ENCODE measurements at places on chromosomes 7 and 10.

DNA sequence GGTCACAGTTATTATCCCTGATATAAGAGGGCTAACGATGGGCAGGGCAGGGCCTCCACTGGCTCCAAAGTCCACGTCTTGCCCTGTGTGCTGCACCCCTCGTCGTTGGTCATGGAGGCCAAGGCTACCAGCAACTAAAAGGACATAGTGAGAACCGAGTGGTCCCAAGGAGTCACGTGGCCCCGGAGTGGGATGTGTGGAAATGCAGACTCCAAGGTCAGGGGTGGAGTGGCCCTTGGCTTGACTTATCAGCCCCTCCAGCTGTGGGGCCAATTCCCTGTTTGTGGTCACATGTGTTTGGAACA, 30.7 kb downstream of the BTBD16 start:
- DNase-seq, result no peak

DNA sequence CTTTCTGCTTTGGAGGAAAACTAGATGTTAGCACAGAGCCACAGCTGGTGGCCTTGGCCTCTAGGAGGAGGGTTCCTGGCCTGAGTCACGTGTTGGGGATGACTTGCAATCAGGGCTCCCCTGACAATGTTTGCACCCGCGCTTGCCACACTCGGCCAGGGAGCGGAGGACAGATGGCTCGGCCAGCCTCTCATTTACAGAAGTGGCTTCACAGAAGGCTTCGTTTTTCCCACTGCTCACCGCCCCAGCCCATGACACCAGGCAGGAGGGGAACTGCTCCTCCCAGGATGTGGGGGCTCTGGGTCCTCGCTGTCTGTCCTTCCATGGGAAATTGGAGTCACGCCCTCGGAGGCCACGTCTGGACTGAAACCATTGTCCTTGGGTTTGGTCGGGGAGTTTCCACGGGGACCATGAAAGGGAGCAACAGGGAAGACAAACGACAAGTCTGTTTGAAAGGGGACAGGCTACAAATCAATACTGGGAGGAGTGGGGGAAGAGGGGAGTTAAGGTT, 49.6 kb upstream of the UBE3C start:
- no peak for DNase-seq

GRCh38 chr10:127690176-127690835, 46.7 kb upstream of the FOXI2 start:
- DNase-seq, result no peak

DNA sequence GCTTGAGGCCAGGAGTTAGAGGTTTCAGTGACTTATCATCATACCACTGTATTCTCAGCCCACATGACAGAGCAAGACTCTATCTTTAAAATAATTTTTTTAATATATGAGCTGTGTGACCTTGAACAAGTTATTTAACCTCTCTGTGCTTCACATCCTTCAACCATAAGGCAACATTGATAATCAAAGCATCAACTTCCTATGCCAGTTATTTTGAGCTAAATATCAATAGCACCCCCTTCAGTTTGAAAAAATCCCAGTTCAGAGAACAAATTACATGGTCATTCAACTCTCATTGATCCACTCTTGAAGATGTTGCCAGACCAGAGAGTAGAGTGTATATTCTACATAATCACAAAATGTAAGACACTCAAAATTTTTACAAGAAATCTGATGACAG, 53.0 kb downstream of the ASNS start:
- no peak for DNase-seq

DNA sequence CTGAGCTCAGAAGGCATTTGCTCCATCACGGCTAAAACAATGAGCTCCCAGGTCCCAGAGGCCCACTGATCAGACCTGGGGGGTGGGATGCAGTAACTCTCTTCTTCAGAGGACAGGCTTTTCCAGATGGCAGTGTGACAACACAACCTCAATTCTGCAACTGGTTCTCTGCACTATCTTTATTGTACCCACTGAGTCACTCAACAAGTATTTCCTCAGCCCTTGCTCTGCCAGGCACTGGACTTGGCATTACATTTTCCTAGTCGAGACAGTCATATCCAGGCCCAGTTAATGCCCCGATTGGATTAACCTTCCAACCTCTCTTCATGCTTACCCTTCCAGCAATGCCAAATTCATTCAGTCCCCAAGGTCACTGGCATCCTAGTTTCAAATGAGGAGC, 72.6 kb downstream of the JAZF1 start:
- DNase-seq, result no peak

GRCh38 chr10:18221882-18222281, 81.7 kb downstream of the CACNB2 start:
- DNase-seq, result no peak

- DNase-seq, result no peak
Observed at GRCh38 chr7:24762771-24763170, 5.5 kb upstream of the GSDME start.

DNA sequence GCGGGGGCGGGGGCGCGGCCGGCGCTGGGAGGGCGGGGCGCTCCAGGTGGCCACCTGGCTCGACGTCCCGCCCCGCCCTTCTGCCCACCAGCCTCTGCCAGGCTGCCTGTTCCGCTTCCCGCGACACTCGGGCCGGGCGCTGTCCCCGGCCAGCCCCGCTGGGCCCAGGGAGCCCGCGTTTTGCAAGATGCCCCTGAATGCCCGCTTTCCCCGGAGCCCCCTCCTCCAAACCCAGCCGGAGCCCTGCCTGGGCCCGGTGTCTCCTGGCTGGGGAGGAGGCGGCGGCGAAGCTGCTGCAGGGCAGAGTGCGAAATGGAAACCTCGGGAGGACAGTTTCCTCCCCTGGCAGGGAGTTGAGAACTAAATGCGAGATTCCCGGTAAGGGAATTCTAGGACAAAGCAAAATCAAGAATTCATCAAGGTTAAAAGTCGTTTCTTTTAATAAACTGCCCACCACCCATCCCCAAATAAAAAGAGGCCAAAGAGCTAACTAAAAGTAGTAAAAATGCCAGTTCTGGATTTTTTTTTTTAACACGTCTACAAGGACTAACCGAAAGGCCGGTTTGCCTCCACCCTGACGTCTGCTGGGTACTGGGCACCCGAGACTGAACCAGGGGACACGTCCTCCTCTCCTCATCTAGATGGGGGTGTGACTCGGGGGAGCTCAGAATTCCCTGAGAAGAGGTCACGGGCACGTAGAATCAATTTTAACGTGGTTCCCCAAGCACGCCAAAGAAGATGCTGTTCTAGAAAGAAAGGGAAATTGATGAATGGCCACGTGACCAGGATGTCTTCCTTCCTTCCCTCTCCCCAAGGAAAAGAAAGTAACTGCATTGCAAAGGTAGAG, 200.4 kb upstream of the NFE2L3 start:
- peak; percentile 16 for DNase-seq

DNA sequence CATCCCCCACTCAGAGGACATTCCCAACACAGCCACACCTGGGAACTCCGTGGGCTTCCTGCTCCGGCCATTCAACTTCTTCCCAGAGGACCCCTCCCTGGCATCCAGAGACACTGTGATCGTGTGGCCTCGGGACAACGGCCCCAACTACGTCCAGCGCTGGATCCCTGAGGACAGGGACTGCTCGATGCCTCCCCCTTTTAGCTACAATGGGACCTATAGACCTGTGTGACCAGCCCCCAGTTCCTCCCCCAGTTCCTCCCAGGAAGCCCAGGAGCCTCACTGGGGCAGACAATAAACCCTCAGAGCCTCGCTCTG, 8.6 kb downstream of the AOC1 start:
- no peak for DNase-seq

DNA sequence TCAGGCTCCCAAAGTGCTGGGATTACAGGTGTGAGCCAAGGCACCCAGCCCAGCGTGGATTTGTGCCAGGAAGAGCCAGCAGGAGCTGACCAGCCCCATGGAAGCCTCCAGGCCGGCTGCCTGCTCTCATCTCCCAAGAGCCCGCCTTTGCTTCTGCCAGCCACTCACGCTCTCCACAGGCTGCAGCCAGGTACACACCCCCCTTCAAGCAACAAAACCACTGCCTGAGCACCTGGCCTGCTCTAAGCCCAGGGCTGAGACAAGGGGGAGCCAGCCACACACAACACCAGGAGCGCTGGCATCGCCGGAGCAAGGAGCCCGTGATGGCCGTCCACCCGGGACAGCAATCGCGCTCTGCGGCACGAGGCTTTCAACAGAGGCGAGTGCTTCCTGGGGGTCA, 34.5 kb downstream of the MAD1L1 start:
- DNase-seq, result no peak

- DNase-seq, result no peak
Observed at GRCh38 chr10:101686133-101686925, 8.6 kb downstream of the FBXW4 start.

- no peak for DNase-seq
Observed at GRCh38 chr7:143931739-143932138, 3.3 kb upstream of the OR2F2 start.

DNA sequence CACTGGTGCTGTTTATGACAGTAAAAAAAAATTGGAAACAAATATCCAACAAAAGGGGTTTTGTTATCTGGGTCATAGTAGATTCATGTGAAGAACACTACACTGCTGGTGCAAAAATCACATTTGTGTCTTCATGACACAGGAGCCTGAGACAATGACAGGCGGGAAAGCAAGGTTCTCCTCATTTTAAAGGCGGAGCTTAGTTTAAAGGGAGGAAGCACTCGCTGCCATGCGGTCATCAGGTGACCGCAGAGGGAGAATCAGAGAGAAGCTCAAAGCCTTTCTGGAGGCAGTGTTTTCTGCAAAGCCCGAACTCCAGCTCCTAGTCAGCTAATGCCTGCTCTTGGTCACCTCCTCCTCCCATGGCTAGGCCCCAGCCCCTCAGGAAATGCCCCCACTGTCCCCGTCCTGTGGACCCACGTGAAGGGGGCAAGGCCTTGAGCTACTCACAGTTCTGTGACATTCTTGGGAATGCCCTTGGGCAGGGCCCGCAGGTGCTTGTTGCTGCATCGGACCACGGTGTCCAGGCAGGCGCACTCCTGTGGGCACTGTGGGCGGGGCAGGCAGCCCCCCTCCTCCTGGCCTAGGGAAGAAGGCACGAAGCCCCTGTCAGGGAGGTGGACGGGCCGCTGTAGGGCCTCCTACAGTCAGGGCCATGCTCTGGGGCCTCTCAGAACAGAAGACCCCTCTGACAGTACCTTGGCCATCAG, 146.1 kb downstream of the SLIT1 start:
- DNase-seq, result no peak

DNA sequence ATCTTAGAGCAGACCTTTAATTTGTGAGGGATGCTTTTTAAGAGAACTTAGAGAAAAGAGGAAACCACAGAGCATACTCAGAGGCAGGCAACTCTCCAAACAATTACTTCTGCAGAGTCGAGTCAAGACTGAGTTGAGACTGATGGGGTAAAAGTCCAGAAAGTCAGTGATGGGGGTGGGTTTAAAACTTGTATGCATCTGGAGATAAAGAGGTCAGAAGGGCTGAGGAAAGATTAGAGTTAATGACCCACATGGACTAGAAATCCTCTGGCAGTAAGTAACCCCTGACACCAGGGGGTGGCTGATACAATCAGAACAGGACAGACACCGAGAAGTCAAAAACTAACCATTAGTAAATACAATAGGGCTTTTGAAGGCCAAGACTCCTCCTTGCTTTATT, 42.4 kb upstream of the SEPTIN7 start:
- no peak for DNase-seq

DNA sequence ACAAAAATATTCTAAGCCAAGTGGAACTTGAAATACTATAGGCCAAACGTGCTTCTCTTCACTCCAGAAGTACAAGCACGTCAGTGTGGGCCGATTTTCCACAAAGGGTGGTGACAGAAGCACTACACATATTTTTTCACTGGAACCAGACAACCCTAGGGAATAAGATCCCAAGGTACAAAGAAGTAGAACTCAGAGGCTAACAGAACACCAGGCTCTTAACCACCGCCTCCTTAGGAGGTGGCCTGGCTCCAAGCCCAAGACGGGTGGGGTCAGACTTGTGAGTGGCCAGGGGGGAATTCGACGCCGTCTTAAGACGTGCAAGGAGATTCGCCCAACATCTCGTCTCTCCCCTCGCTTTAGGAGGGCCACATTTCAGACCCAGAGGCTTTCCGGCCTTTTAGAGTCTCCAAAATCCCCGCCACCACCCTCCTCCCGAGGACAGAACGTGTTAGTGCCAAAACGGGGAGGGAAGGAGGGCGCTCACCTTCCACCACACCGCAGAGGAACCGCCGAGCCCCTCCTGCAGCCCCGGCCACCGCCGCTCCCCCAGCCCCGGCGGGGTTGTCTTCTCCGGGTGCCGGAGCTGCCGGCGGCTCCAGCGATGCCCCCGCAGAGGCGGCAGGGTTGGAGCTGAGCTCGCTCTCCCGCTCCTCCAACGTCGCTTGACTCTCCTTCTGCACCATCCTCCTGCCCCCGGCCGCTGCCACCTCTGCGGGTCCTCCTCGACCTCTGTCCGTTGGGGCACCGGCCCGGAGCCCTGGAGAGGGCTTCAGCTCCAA, 716 bp downstream of the OGA start:
- peak; percentile 65 for DNase-seq

DNA sequence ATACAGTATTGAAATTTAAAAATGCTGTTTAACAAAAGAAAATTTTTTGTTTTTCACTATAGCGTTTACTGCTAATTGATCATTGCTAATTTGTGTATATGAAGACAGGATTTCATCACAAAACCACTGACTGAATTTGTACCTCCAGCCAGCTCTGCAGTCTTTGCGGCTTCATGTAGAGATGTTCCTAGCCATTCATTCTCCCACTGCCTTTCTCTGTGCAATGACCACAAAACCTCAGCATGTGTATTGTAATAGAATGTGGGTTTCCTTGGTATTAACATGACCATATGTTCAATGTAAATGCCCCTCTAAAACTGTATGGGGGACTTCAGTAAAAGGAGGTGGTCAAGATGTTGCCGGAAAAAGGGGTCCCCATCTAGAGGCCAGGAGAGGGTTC, 81.1 kb upstream of the STEAP1B start:
- DNase-seq, result no peak

GRCh38 chr10:108203905-108204527, 1039.5 kb upstream of the SORCS1 start:
- DNase-seq, result no peak

DNA sequence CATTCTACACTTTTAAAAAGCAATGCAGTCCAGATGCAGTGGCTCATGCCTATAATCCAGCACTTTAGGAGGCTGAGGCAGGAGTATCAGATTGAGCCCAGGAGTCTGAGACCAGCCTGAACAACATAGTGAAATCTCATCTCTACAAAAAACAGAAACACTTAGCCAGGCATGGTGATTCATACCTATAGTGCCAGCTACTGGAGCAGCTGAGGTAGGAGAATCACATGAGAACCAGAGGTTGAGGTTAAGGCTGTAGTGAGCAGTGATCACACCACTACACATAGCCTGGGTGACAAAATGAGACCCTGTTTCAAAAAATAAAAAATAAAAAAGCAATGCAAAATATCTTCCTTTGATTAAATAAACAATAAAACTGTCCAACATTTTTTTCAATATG, 205.2 kb downstream of the GRM8 start:
- DNase-seq, result no peak

Measured in right renal pelvis (tissue), 4 donors.